ENCODE measurements at places on chromosomes 1 and 21.

GRCh38 chr1:203478231-203478630, 2.6 kb downstream of the PRELP start:
- DNase-seq = no peak

DNA sequence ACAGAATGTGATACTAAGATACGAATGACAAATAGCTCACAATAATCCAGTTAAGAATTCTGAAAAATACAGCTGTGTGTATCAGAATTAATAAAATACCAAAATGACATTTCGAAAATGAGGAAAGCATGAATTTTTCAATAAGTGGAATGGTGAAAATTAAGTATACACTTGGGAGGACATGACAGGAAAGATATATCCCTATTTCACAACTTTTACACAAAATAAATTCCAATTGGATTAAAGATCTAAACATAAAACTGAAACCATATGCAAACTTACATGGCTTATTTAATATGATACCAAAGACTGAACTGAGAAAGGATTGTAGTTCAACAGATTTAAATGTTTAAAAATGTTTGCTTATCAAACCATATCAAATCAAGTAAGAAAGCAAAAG, 510.4 kb upstream of the ADAMTS5 start:
- DNase-seq = peak; percentile 77

DNA sequence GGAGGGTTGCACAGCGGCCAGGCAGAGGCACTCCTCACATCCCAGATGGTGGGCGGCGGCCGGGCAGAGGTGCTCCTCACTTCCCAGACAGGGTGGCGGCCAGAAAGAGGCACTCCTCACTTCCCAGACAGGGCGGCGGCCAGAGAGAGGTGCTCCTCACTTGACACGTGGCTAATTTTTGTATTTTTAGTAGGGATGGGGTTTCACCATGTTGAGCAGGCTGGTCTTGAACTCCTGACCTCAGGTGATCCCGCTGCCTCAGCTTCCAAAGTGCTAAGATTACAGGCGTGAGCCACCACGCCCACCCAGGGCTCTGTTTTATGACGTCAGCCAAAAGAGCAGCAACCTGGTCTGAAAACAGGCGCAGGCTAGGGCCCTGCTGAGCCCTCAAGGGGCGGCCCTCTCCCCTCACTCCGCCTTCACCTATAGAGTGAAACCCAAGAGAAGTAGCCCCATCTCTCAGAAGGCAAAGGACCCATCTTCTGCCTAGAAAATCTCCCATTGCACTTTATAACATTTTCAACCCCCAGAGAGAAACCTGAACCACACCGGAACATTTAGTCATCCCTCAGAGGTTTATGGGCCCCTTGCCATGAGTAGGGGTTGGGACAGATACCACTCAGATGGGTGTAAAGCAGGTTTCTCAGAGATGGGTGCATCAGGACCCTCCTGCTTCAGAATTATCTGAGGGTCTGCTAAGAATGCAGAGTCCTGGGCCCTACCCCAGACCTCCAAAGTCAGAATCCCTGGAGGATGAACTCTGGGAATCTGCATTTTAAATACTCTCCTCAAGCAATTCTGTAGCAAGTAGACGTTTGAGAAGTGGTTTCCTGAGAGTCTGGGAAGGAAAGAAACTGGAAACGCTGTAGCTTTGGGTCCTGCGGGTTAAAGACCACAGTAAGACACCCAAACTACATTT, 40.8 kb downstream of the CDK18 start:
- no peak for DNase-seq

DNA sequence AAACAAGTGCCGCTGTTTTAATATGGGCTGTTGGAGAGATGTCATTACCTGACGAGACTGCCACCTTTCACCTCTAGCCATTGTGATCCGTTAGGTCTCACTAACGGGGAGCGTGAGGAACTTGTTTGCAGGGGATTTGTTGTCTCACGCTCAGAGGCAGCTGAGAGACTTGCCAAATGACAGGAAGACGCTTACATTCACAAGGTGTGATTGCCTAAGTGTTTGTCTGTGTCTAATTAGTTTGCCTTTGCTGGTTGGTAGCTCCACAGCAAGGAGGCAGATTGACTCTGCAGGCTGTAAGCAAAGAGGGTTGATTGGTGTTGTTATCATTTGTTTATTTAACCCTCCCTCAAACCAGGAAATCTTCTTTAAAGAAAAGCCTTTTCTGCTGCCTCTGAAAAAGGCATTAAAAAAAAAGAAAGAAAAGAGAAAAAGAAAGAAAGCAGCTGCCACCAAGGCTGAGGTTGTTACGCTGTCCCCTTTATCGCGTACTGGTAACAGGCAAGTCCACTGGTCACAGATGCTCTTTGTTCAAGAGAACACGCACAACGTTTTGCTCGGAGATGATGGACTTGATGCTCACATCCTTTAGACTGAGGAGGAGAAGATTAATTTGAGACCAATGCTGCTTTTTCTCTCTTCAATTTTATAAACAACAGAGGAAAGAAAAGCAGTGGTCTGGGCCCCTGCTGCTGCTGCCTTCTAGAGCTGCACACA, 203.9 kb downstream of the ZNF326 start:
- no peak for DNase-seq

- no peak for DNase-seq
Measured at GRCh38 chr21:45387506-45387905, 17.5 kb upstream of the COL18A1 start.

GRCh38 chr1:161747801-161748200, 1.8 kb upstream of the DUSP12 start:
- DNase-seq = no peak

GRCh38 chr1:160623227-160623633, 23.6 kb downstream of the SLAMF1 start:
- no peak for DNase-seq

DNA sequence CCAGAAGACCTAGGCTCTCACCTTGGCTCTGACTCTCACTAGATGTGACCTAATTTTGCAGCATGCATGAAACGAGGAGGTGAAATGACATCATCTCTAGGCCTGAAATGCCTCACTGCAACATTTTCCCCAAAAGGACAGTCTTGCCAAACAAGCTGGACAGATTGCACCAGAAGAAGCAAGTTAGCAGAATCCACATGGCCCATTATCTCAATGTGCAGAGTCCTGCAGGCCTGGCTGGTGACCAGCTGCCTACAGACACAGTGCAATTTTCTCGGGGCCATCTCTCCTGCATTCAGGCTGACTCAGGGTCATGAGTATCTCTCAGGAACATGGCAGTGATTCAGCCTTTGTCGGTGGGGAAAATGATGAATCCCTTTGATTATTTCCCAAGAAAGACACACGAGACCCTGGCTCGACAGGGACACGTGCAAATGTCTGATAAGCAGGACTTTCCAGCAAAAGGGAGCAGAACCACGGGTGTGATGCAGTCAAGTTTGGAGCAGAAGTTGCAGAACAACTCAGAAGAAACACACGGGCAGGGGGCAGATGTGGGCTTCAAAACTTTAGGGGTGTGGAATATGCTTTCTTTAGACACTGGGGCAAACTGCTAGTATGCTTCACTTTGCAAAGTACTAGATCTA, 38.7 kb downstream of the TRIM67 start:
- no peak for DNase-seq

GRCh38 chr21:45558044-45558721, 15.9 kb upstream of the SLC19A1 start:
- no peak for DNase-seq

DNA sequence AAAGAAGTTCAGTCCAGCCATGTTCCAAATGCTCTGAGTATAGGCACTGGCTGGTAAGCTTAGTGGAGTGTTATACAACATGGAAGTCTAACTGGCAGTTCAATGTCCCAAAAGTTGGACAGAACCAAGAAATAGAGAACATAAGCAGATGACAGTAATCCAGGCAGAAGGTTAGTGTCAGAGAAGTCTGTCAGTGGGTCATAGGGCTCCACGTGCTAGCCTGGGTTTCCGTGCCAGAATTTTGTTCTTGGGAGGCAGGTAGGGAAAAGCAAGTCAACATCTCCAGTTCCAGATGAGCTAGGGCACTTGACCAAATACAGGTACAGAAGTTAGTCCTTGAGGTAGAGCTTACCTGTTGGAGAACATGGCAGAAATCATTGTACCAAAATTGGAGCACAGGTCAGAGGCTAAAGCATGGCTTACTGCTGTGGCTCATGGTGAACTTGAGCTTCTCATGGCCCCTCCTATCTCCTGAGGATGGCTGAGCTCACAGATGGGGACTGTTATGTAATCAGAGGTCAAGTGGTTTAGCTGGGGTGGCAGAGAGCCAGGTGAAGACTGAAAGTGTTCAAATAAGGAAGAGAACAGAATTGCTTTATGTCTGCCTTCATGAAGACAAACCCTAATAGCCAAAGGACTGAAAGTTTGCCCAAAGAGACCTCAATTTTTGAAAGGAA, 170.8 kb downstream of the NFIA start:
- peak; percentile 13 for DNase-seq

GRCh38 chr21:24123785-24124184, 1483.5 kb downstream of the MRPL39 start:
- no peak for DNase-seq

GRCh38 chr21:46050668-46051378, 47.1 kb upstream of the COL6A2 start:
- DNase-seq = no peak

DNA sequence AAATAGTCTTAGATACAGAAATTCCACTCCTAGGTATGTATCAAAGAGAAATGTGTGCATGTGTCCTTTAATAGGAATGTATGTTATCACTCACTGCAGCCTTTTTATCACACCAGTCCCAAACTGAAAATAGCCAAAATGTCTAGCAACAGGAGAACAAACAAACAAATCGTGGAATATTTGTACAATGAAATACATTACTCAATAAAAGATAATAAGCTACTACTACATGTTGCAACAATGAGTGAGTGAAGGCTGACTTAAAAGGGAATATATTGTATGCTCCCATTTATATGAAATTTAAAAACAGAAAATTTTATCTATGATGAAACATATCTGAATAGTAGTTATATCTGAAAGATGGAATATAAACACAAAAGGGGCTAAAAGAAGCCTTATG, 212.1 kb upstream of the PLD5 start:
- no peak for DNase-seq

- DNase-seq = no peak
Measured at GRCh38 chr1:201565024-201565730, 26.2 kb downstream of the NAV1 start.

- DNase-seq = peak; percentile 29
Measured at GRCh38 chr1:116997066-116997465, 4.5 kb upstream of the CD101 start.

GRCh38 chr1:67761730-67762129, 71.5 kb downstream of the GNG12 start:
- no peak for DNase-seq

GRCh38 chr21:43597052-43597451, 62.2 kb downstream of the HSF2BP start:
- no peak for DNase-seq

- DNase-seq = peak; percentile 26
Measured at GRCh38 chr1:11478571-11479374, at the start of gene DISP3. Gene DISP3 (plus strand): TSS chr1:11479155. CDS start chr1:11500993, 21,838 bp downstream.

GRCh38 chr1:15958793-15959192, 17.1 kb downstream of the ZBTB17 start:
- no peak for DNase-seq

DNA sequence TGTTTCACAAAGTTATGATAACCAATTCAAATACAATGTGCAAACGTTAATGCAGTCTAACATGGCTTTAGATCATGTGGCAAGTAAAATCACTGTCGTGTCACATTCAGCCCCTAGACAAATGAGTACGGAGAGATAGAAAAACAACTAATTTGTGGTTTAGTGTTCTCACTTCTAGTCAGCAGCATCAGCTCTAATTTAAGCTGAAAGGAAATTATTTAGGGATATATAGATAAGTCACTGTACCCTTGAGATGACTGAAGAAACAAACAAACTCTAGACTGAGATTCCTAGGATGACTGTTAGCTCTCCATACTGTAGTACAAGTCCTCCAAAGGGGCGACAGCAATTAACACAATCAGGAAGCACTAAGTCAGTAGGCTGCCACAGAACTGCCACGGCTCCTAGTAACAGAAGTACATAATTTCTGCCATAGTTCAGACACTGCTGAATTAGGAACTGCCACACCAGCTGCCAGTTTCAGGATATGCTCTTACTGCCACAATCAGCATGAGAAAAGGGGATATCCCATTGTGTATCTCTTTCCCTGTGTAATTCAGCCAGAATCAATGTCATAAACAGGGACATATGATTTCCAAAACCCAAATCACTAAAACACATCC, 150.4 kb upstream of the NEGR1 start:
- DNase-seq = no peak

- no peak for DNase-seq
Measured at GRCh38 chr1:185207170-185207569, 50.2 kb downstream of the SWT1 start.

- DNase-seq = no peak
Measured at GRCh38 chr1:84973498-84974334, 23.2 kb downstream of the MCOLN2 start.

GRCh38 chr1:44946725-44947062, 39.7 kb downstream of the EIF2B3 start:
- no peak for DNase-seq

- DNase-seq = no peak
Measured at GRCh38 chr1:219125342-219125741, 48.3 kb upstream of the LYPLAL1 start.

DNA sequence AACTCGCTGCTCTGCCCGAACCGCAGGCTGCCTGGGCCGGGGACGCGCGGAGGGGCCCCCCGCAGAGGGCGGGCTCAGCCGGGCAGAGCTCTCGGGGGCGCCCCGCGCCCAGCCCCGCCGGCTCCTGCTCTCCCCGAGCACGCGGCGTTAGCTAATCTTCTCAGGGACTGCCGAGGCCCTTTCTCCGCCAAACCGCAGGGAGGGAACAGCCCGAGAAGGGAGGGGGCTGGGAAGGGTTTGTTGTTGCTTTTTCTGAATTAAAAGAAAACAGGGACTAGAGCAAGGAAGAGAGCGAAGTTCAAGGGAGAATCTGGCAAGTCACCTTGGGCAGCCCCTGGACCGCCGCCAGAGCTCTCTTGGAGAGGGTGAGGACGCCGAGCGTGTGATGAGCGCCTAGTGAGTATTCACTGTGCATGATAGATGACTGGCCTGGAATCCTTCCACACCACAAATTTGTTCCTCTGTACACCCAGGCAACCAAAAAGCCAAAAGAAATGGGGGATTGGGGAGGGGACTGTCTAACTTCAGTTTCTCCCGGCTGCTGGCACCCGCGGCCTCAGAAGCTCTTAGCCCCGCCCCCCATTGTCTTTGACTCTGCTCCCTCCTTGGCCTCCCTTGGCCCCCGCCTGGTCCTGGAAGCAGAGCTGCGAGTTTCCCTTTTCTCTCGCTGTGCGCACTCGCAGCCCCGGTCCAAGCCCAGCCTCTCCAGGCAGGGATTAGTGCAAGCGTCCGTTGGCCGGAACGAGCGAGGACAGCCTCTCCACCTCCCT, 19.7 kb upstream of the LMX1A start:
- DNase-seq = peak; percentile 97

DNA sequence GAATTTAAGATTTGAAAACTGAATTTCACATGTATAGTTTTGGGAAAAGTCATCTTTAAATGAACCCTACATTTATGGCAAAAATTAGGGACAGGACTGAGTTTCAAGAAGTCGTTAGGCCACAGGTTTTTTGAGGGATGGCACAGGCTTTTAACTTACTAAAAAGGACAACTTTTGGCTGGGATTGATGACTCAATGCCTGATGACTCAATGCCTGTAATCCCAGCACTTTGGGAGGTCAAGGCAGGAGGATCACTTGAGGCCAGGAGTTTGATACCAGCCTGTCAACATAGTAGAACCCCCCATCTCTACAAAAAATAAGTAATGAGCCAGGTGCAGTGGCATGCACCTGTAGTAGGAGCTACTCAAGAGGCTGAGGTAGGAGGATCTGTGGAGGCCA, 15.9 kb downstream of the UCK2 start:
- no peak for DNase-seq

Data from fibroblast of skin of left quadriceps (primary cell).